ENCODE measurements at places on chromosomes 11 and 22. TPM values are rescaled to one million over a fixed set of nuclear protein-coding genes. Genes with fewer than 3 reads are reported as not detected.
A peak's percentile ranks its signal among the peaks of the same experiment; 100 is the strongest.

TPBGL gene
- total RNA-seq: not detected

USP2 gene
- 5.1 TPM for total RNA-seq

TMEM191C gene
- total RNA-seq: 5.1 TPM

DNA sequence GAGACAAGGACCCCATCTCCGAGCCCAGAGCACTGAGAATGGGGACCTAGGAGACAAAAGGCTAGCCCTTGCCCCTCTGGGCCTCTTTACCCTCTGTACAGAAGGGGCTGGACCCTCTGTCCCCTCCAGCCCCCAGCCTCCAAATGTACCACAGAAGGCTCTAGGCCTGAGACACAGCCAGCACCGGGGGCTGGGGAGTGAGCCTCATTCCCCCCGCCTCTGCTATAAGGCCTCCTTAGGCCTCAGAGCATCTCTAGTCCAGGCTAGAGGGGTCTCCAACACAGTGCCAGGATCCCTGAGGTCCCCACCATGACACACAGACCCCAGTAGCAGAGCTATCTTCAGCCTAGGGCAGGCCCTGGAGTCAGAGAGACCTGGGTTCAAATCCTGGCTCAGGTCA, 4.8 kb downstream of the SMTN start:
- no peaks in the 10 kb centered on the region for H3K27me3 ChIP-seq
- H3K36me3 ChIP-seq: no peaks in the 10 kb centered on the region
- H3K4me1 ChIP-seq: peaks cover 28% of the 10 kb centered on the region
- DNase-seq: no peak
- H3K27ac ChIP-seq: peak overlapping the region; percentile 89
- H3K4me3 ChIP-seq: peak overlapping the region; percentile 76

DNA sequence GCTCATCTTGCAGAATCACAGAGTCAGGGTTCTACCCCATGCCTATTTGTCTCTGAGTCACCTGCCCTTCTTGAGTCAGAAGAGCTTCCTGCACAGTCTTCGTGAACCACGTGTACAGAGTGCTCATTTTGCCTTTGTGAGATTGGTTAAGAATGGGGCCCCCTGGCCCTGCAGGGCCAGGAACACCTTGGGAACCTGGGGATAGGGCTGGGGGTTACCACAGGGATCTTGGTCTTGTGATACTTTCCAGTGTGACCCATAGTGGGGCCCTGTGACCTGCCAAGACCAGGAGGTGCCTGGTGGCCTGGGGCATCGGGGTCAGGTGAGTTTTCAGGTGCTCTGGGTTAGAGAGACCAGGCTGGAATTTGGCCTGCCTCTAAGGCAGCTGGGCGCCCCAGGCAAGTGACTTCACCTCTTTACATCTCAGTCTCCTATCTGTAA, 9.4 kb downstream of the TMPRSS13 start:
- DNase-seq: no peak
- peaks cover 12% of the 10 kb centered on the region for H3K27me3 ChIP-seq
- H3K4me3 ChIP-seq: no peak overlapping the region
- no peaks in the 10 kb centered on the region for H3K36me3 ChIP-seq

DNA sequence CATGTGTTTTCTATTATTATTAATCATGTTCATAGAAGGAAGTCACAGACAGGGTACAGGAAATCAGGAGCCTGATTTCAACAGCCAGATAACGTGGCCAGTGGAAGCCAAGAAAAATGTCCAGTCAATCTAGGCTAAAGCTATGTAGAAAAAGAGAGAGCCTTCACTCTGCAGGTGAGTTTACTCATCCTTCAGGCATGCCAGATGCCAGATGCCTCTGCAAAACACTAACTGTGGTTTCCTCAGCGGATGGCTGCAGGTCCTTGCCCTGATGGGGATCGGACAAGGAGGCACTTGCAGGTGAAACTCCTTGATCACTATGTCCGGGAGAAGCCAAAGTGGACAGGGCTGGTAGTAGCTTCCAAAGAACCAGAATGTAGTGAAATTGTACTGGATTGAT, 962.3 kb upstream of the RAG2 start:
- peaks cover 9% of the 10 kb centered on the region for H3K4me1 ChIP-seq
- H3K36me3 ChIP-seq: no peaks in the 10 kb centered on the region
- H3K27ac ChIP-seq: no peak overlapping the region

- peak overlapping the region; percentile 16 for H3K27ac ChIP-seq
- H3K27me3 ChIP-seq: no peaks in the 10 kb centered on the region
- peaks cover 28% of the 10 kb centered on the region for H3K4me1 ChIP-seq
- peaks cover 10% of the 10 kb centered on the region for H3K36me3 ChIP-seq
- no peak overlapping the region for H3K4me3 ChIP-seq
- no peak for DNase-seq
These were observed 56.3 kb downstream of the BCR start for GRCh38 chr22:23236440-23237184.

- peaks cover 16% of the 10 kb centered on the region for H3K4me1 ChIP-seq
- H3K36me3 ChIP-seq: no peaks in the 10 kb centered on the region
These were observed 779.7 kb upstream of the LRRC4C start for GRCh38 chr11:42239188-42239587.

GRCh38 chr11:109329716-109330115, 92.3 kb upstream of the C11orf87 start:
- peaks cover 41% of the 10 kb centered on the region for H3K27me3 ChIP-seq
- no peaks in the 10 kb centered on the region for H3K36me3 ChIP-seq
- H3K4me3 ChIP-seq: no peak overlapping the region
- H3K27ac ChIP-seq: no peak overlapping the region

GRCh38 chr11:1493650-1494244, 7.2 kb upstream of the MOB2 start:
- H3K36me3 ChIP-seq: peaks cover 3% of the 10 kb centered on the region
- H3K27me3 ChIP-seq: no peaks in the 10 kb centered on the region
- no peak overlapping the region for H3K4me3 ChIP-seq
- no peak overlapping the region for H3K27ac ChIP-seq
- no peak for DNase-seq

DNA sequence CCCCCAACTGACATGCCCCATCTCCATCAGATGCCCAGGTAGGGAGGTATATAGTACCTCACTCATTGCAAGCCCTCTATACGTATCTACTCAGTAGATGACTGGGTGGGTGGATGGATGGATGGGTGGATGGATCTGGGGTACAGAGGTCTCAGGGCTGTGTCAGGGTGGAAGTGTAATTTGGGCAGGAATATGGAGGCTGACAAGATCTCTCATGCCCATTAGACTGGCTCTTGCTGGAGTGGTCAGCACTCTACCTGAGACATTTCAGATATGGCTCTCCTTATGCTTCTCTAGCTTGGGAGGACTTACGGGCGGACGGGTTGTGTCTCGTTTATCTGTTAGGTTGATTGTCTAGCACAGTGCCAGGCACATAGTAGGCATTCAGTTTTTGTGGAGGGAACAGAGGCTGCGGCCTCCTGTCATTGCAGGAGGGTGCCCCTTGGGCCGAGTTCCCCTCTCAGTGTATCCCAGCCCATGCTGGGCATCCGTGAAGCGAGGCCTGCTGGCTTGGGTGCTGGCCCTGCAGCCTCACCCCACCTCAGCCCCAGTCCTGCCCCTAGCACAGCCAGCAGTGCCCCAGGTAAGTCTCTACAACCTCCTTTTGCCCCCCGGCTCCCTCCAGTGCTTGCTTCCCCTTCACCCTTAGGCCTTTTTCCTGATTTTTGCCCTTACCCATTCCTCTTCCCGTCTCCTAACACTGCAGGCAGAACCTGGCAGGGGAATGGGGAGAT, 13.7 kb downstream of the ROBO3 start:
- no peak overlapping the region for H3K27ac ChIP-seq
- DNase-seq: no peak
- H3K4me3 ChIP-seq: no peak overlapping the region
- peaks cover 9% of the 10 kb centered on the region for H3K4me1 ChIP-seq
- peaks cover 51% of the 10 kb centered on the region for H3K27me3 ChIP-seq
- no peaks in the 10 kb centered on the region for H3K36me3 ChIP-seq

DNA sequence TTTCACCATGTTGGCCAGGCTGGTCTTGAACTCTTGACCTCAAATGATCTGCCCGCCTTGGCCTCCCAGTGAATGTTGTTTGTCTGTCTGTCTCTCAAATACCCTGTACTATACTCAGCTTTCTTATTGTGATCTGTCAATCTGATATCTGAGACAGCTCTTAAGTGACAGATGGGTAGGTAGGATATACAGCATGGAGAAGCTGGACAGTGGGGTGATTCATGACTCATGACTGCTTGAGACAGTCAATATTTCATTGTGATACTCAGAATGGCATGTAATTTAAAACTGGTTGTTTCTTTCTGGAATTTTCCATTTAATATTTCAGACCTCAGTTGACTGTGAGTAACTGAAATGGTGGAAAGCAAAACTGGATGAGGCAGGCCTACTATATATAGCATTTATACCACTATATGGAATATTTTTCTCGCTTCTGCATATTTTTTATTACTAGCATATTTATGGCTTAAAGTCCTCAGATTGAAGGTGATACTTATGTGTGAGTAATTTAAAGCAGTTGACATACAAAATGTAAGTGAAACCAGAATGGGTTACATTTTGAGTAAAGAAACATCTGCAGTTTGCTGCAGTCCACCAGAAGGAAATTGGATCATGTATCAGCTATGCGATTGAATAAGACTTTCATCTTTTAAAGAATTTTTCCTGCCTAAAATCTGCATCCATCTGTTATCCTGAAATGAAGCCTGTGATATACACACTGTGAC, 22.3 kb downstream of the ARHGAP42 start:
- H3K4me1 ChIP-seq: peaks cover 19% of the 10 kb centered on the region
- no peak overlapping the region for H3K4me3 ChIP-seq
- peaks cover 2% of the 10 kb centered on the region for H3K36me3 ChIP-seq
- no peaks in the 10 kb centered on the region for H3K27me3 ChIP-seq
- DNase-seq: no peak

GRCh38 chr22:17774206-17774925, at the start of gene BID:
Gene BID (minus strand): TSS chr22:17774469. CDS start chr22:17750116, 24,353 bp downstream.
- peaks cover 10% of the 10 kb centered on the region for H3K4me1 ChIP-seq
- peak within 1 kb of the TSS; percentile 76 for H3K4me3 ChIP-seq
- H3K27ac ChIP-seq: peak within 1 kb of the TSS; percentile 84
- H3K27me3 ChIP-seq: peaks cover 20% of the 10 kb centered on the region

DNA sequence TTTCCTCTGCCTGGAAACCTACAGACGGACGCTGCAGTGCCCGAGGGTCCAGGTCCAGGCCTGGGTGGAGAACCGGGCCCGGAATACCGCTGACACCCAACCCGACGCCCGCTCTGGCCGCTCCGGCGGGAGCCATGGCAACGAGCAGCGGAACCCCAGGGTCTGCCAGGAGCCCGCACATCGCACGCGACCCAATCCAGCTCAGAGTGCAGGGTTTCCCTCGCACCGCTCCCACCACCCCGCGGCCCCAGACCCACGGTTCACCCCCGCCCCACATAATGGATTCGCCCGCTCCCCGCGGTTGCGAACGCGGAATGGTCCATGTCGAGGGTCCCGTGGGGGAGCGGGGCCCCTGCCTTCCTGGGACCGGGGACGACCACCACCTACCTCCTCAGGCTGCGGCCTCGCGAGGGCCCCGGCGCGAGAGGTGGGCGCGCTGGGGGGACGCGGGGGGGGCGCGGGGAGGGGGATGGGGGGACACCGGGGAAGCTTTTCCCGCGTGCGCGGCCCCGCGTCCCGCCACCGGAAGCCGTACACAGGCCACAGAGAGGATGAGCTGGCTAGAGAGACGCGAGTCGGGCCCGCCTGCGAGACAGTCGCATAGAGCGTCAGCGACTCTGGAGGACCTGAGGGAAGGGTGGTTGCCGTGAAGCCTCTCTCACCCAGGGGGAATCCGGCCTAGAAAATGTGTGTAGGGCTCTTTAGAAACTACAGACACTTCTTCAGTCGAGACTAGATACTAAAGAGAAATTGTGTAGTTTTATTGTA, at the start of gene SSRP1:
TSS of gene SSRP1 (minus strand) at position 550 of the 768 bp plus-strand sequence. CDS start 771 bp downstream, outside the sequence.
- H3K4me3 ChIP-seq: peak within 1 kb of the TSS; percentile 92
- H3K4me1 ChIP-seq: peaks cover 23% of the 10 kb centered on the region
- H3K27me3 ChIP-seq: peaks cover 4% of the 10 kb centered on the region
- peaks cover 9% of the 10 kb centered on the region for H3K36me3 ChIP-seq
- peak within 1 kb of the TSS; percentile 96 for H3K27ac ChIP-seq

DNA sequence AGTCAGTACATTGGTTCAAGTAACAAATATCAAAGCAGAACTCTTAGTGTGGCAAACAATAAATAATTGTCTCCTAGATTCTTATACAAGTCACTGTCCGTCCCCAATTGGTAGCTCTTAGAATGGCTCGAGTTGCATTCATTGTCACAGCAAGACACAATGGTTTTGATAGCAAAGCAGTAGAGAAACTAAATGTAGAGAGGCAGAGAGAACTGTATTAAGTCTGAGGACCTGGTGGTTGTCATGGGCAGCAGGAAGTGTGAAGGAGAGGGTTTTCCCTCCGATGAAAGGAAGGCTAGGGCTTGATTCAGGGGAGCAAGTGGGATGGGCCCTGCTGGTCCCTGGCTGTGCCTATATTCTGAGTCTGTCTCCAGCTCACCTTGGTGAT, 36.6 kb downstream of the RCOR2 start:
- H3K27me3 ChIP-seq: no peaks in the 10 kb centered on the region
- no peak overlapping the region for H3K4me3 ChIP-seq
- peaks cover 23% of the 10 kb centered on the region for H3K4me1 ChIP-seq
- DNase-seq: no peak
- H3K27ac ChIP-seq: no peak overlapping the region
- no peaks in the 10 kb centered on the region for H3K36me3 ChIP-seq

GRCh38 chr11:69874178-69874983, 55.2 kb upstream of the FGF3 start:
- no peak for DNase-seq
- no peaks in the 10 kb centered on the region for H3K36me3 ChIP-seq
- H3K4me1 ChIP-seq: no peaks in the 10 kb centered on the region
- H3K27me3 ChIP-seq: peaks cover 8% of the 10 kb centered on the region
- H3K27ac ChIP-seq: no peak overlapping the region
